LHCN-M2 (cell line): ENCODE measurements at places on chromosomes 3 and 15. TPM values are rescaled to one million over a fixed set of nuclear protein-coding genes. Genes with fewer than 3 reads are reported as not detected.

The CCDC39 gene
- not detected in 2 replicates for total RNA-seq

DNA sequence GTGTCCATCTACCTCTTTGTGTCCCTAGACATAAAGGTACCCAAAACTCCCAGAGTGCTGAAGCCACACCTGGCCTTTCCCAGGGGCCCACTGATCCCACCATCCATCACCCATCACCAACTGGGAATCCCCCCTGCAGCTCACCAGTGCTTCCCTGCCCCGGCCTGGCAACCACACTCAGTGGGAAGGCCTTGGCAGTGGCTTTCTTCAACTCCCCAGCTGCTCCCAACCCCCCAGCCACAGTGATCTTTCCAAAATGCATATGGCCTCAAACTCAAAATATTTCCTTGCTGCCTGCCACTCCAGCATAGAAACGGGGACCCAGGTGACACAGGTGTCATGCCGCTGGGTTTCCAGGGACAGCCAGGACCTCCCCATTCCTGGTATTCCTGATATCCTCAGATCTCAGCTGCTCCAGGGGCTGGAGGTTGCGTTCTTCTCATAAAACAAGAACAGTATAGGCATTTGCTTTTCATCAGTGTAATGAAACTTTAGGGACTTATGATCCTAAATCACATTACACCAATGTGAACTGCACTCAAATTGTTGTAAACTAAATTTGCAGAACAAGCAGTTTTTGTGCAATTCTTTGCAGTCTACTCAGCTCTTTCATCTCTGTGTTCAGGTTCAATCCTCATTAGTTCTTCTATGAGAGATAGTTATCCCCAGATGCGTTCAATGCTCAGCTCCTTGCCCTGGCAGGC lies 1.3 kb downstream of the OCA2 start:
- no peak for DNase-seq

DNA sequence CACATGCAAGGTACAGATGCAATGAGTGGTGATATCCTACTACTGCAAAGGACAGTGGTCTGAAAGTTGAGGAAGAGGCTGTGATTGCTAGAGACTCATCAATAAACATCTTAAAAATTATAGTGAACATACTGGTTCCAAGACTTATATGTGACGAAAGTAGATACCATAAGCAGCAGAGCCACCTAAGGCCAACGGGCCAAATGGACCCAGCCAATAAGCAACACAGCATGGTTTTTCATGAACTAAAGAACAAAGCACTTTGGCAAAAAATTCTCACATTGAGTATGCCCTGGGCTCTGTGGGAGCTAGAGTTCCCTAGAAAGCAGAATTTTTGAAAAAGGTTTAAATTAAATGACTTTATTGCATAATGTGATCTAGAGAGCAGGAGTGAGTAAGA lies 272.1 kb downstream of the SI start:
- DNase-seq = peak; percentile 1

GRCh38 chr3:18609187-18609586 lies 184.0 kb upstream of the SATB1 start:
- no peak for DNase-seq

- no peak for DNase-seq
Measured at GRCh38 chr15:25728816-25729215, 134.3 kb downstream of the ATP10A start.

DNA sequence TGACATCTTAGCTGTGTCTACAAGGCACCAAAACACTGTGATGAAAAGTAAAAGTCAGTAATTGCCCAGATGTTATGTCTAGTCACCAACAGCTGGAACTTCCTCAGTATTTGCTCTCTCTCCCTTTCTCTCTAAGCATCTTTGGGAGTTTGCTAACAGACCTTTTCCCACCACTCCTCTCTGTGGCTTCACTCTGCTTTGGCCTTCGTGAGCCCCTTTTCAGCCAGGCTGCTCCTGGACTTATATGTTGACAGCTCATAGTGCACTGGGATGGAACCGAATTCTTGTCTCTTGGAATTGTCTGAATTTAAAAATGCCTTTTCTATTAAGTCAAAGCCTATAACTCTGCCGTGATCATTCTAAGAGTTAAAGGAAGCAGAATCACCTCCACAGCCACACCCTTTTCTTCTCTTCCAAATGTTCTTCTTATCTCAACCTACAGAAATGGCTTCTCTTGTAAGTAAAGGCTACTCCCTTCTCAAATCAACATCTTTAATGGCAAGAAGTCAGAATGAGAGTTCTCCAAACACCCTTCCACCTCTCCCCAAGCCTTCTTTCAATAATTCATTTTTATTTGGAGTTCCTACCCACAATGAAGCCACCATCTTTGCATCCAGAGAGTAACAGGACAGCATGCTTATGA lies 17.2 kb upstream of the FOXP1 start:
- DNase-seq = no peak

GRCh38 chr3:72150634-72151412 lies 365.9 kb upstream of the PROK2 start:
- no peak for DNase-seq
